ENCODE measurements at places on chromosomes 2 and 18.

GRCh38 chr18:38886861-38887670, 1321.5 kb upstream of the CELF4 start:
- no peak for DNase-seq

DNA sequence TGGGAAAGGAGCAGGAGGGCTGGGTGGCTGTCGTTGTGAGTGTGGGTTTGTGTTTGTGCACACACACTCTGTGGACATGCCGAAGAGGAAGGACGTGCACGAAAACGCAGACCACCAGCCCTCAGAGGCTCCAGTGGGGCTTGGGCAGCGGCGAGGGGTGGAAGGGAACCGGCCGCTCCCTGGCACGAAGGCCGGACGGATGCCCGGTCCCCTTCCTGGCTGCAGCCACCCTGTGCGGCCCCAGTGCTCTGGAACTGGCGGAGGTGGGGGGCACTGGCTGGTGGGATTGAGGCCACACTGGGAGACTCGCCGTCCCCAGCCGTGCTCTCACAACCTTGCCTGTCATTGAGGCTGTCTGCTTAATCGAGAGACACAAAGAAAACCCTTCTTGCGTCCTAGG, 852.6 kb upstream of the SALL3 start:
- no peak for DNase-seq

- no peak for DNase-seq
Measured at GRCh38 chr18:51724790-51725721, 527.6 kb upstream of the MEX3C start.

DNA sequence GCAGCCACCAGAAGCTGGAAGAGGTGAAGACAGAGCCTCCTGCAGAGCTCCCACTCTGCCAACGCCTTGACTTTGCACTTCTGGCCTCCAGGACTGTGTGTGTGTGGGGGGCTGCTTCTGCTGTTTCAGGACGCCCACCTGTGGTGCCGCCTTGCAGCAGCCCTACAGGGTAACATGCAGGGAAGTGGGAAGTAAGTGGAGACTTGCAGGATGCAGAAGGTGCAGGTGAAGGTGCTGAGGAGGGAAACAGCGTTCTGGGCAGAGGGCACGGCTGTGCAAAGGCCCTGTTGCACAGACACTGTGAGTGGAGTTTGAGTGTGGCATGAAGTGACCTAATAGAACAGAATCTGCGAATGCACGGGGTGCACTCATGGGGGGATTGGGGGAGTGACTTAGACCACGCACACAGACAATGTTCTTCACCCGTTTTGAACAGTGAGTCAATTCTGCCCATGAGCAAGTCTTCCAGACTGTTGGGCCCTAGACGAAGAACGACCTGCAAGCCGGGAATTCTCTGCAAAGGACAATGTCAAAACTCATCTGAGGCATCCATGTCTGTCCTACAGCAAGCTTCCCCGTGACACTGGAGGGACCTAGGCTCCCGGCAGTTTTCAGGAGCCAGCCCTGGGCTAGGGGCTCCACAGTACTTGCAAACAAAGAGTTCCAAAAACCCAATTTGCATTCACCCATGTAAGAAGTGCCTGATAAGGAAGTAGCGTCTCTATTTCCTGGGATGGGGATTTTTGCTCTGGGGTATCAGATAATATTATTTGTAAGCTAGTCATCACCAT, 19.0 kb downstream of the MBP start:
- DNase-seq, result no peak

DNA sequence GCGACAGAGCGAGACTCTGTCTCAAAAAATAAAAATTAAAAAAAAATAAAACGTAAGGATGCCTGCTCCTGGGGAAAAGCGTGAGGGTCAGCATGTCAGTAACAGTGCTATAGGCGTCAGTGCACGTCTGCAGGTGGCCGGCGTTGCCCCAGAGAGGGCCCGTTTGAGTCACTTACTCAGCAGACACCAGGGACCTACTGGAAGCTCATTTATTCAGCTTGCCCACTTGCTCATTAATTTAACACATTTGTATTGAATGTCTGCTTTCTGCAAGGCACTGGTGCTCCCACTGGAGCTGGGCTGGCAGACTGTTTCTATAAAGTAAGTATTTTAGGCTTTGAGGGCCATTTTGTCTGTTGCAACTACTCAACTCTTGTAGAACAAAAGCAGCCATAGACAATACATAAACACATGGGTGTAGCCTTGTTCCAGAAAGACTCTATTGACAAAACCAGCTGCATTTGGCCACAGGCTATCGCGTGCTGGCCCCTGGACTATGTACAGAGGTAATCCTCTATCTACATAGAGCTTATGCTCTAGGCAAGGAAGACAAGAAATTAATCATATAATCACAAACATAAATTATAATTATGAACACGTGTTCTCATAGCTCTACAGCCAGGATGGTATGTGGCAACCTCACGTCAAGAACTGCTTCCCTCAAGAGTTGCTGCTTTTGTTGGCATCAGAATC, 73.2 kb downstream of the KLHL29 start:
- no peak for DNase-seq

GRCh38 chr18:5705393-5705792, 161.6 kb upstream of the EPB41L3 start:
- DNase-seq, result no peak

- DNase-seq, result no peak
Measured at GRCh38 chr18:58562146-58562998, 66.5 kb downstream of the ALPK2 start.

- no peak for DNase-seq
Measured at GRCh38 chr2:24618680-24619079, 127.6 kb downstream of the NCOA1 start.

- DNase-seq, result no peak
Measured at GRCh38 chr18:22985250-22985649, 52.1 kb downstream of the RBBP8 start.

DNA sequence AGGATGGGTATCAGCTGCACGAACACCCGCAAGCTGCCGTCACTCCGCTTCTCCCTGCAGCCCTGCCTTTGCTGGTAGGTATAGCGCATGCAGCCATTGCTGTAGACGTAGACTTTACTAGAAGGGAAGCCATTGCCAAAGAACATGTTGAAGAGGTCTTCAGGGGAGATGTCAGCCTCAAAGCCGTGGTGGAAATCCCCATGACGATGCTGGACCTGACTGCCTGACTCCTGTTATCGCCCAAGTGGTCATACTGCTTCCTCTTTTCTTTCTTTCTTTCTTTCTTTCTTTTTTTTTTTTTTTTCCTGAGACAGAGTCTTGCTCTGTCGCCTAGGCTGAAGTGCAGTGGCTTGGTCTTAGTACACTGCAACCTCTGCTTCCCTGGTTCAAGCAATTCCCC, 68.7 kb upstream of the SPRED2 start:
- no peak for DNase-seq

DNA sequence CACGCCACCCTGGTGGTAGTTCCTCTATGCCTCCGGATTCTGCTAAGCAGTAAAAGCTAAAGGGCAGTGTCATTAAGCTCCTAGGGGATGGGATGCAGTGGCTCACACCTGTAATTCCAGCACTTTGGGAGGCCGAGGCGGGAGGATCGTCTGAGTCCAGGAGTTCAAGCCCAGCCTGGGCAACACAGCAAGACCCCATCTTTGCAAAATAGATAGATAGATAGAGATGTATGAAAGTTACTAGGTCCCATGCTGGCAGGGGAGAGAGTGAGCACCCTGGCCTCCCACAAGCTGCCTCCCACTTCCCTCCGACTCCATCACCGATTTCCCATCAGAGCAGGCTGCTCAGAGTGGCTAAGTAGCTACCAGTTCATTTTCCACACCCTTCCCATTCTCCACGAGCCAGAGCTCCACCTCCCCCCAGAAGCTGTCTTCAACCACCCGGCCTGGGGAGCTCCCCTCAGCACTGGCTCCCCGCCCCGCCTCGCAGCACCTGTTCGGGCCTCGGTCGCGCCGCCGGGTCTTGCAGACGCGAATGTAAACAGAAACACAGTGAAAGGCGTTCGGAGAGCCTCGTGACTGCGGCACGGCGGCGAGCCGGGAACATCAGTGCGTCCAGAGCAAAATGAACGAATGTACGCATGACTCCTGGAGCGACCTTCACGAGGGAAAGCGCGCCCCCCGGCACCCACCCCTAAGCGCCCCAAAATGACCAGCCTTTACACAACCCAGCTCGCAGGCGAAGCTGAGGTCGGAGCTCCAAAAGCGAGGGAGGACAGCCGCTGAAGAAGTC, 598 bp upstream of the CEP68 start:
- no peak for DNase-seq

- no peak for DNase-seq
Measured at GRCh38 chr18:35241448-35241804, 592 bp downstream of the ZNF397 start.

- peak; percentile 80 for DNase-seq
Measured at GRCh38 chr18:50967714-50968661, at the start of gene ELAC1. TSS of gene ELAC1 (plus strand) at chr18:50968040. CDS start at chr18:50974405, 6,365 bp downstream.

GRCh38 chr18:56391931-56392590, 246.3 kb downstream of the TXNL1 start:
- no peak for DNase-seq

GRCh38 chr2:200693836-200694470, 108.1 kb downstream of the AOX1 start:
- DNase-seq, result no peak

DNA sequence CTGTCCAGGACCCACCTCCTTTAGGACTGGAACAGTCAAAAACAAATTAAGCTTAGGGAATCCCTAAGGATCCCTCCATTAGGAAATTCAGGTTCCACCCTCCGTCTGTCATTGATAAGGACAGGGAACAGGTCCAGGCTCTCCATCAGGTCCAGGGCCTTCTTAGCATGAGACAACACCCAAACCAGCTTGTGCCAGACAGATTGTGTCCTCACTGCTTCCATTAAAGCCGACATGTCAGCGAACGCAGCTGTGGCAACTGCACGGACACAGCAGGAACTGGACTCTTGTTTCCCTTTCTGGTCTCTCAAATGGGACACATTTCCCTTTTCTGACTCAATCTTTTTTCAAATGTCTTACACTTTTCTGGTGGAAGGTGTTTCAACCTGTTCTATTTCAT, 81.4 kb downstream of the BCL11A start:
- DNase-seq, result no peak

- DNase-seq, result no peak
Measured at GRCh38 chr2:12376025-12376424, 340.7 kb upstream of the TRIB2 start.

DNA sequence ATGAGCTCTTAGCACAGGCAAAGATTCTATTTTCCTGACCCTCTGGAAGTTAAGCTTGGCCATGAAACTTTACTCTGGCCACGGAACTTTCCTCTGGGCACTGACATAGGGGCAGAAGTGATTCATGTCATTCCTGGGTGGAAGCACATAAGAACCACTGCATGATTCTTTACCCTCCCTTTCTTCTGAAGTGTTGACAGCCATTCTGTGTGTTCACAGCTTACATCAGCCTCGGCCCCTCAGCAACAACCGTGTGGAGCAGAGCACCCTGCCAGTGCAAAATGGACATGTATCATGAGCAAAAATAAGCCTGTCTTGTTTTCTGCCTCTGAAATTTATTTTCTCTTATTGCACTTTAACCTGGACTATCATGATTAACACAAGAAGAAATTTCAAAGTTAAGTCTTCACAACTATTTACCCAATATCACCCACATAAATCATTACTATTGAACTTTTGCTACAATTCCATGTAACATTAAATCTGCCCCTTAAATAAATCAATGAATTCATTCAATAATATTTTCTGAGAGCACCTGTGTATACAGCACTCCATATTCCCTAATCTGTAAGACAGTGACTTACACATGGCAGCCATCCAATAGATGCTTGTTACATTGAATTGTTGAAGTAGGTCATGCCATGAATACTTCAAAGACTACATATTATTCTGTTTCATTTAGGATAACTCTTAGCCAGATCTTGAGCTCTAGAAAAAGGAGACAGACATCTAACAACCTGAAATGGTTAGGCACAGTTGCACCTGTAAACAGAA, 531.9 kb downstream of the IRS1 start:
- DNase-seq, result no peak

GRCh38 chr18:73614812-73615211, 532.8 kb downstream of the FBXO15 start:
- DNase-seq, result no peak

GRCh38 chr2:31365834-31366505, 48.6 kb downstream of the XDH start:
- DNase-seq, result no peak

DNA sequence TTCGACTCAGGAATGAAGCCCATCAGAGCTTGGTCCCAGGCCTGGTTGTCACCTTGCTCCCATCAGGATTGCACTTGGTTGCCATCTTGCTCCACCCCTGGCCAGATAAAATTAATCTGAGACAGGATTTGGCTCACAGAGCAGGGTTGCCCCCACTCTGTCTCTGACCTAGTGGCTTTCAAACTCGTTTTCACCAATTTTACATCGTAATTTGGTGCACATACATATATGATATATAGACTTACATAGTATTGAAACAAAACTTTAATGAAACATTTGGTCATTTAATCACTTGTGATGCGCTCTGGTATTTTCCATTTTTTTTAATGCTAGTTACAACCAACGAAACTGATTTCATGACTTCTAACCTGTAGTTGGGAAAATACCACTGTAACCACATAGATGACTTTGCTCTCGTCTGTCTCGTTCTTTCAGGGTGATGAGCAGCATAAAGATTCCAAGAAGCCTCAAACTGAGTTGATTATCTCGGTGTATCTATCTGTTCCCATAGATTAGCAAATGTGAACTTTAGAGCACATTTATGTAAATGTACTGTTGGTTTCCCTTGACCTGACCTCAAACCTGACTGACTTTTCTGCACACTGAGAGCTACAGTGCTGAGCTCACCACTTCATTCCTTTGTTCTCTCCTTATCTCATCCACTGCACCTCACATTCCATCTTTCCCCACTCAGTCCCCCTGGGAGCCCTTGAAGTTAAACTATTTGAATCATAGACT, 30.5 kb upstream of the PLB1 start:
- no peak for DNase-seq

DNA sequence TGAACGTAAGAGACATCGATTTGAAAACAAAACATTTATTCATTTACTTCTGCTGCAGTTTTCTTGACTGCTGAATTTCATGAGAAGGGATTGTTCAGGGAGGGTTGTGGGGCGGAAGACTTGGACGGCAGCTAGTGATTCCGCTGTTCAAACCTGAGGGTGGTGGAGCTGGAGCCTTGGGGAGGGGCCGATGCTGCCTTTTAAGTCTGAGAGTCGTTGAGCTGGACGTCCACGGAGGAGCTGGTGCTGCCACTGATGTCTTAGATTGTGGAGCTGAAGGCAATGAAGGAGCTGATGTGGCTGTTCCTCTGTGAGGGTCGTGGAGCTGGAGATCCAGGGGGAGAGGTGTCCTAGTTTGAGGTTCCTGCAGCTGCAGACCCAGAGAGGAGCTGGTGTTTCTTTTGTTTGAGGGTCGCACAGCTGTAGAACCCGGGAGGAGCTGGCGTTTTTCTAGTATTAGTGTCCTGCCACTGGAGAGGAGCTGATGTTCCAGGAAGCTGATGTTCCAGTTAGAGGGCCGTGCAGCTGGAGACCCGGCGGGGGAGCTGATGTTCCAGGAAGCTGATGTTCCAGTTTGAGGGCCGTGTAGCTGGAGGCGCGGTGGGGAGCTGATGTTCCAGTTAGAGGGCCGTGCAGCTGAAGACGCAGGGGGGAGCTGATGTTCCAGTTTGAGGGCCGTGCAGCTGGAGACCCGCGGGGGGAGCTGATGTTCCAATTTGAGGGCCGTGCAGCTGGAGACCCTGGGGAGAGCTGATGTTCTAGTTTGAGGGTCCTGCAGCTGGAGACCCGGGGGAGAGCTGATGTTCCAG, 150.9 kb downstream of the RTP5 start:
- DNase-seq, result no peak

GRCh38 chr2:11657646-11658045, 12.3 kb downstream of the NTSR2 start:
- no peak for DNase-seq

GRCh38 chr2:207697411-207697810, 14.0 kb upstream of the CCNYL1 start:
- DNase-seq, result no peak

- no peak for DNase-seq
Measured at GRCh38 chr2:173107629-173108022, 32.0 kb downstream of the MAP3K20 start.
